HTR-8/SVneo (cell line): ENCODE measurements at places on chromosomes 3 and 15.

DNA sequence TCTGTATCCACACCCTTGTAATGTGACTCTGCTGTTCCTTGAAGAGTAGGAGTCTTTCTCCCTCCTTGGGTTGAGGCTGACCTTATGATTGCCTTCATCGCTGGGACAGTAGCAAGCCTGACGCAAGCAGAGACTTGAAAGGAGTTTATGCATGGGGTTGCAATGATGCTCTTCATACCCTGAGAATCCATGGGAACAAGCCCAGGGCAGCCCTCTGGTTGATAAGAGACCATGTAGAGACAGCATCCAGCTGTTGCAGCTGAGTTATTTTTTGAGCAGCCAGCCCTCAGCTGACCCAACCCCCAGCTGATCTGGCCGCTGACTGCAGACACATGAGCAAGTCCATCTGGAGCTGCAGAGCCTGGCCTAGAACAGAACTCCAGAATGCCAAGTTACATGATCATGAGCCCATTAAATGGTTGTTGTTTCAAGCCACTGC is 60.6 kb upstream of the ARNT2 start:
- DNase-seq: no peak

DNA sequence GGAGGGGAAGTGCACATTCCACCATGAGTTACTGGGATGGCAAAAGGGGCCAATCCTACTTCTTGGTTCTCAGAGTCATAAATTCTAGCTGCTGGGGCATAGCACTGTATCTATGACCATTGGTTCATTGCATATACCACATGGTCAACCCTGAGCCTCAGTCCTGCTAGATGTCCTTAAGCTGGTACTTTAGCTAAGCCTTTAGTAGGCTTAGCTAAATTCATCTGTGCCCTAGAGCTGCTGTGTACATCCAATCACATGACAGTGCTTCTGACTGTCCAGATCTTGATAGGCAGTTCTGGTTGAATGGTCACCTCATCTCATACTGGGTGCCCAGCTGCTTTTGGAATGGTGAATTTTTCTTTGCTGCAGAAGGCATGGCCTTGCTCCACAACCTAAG is 8.2 kb downstream of the NDUFB4 start:
- no peak for DNase-seq

- no peak for DNase-seq
These were observed 57.8 kb upstream of the SMAD6 start for GRCh38 chr15:66644000-66644787.

- DNase-seq: no peak
These were observed 47.2 kb downstream of the NCK1 start for GRCh38 chr3:136909187-136909586.

- DNase-seq: no peak
These were observed 154.9 kb downstream of the KLHL25 start for GRCh38 chr15:85639752-85640381.

- no peak for DNase-seq
These were observed 87.7 kb upstream of the NEO1 start for GRCh38 chr15:72964542-72964941.

DNA sequence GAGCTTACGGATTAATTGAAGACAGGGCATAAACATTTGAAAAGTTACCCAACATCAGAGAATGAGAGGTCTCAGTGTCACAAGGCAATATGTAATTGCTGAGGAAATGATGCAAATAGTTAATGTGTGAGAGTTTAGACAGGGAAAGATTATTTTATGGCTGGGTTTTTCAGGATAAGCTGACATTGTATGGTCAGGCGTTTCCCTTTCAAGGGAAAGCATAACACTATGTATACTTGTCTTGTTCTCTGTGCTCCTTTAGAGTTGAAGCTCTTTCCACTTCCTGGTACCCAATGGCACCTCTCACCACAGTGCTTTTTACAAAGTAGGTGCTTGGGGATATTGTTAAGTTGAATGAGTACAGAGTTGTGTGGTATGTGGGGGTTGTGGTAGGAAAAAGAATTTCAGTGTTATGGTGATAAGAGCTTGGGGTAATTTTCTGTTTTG is 19.9 kb downstream of the IQGAP1 start:
- no peak for DNase-seq

DNA sequence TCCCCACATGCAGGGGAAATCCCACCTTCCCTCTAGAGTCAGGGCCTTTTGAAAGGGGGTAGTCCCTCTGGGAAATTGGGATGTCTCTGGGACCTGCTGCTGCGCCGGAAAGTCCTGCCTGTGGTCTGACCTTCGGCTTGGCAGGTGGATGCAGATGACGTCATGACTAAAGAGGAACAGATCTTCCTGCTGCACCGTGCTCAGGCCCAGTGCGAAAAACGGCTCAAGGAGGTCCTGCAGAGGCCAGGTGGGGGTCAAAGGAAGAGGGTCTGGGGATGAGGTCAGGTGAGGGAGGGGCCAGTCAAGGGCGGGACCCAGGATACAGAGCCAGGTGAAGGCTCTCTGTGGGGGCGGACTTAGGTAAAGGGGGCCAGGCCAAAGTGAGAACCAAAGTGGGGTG is 16.2 kb downstream of the PTH1R start:
- DNase-seq: no peak

DNA sequence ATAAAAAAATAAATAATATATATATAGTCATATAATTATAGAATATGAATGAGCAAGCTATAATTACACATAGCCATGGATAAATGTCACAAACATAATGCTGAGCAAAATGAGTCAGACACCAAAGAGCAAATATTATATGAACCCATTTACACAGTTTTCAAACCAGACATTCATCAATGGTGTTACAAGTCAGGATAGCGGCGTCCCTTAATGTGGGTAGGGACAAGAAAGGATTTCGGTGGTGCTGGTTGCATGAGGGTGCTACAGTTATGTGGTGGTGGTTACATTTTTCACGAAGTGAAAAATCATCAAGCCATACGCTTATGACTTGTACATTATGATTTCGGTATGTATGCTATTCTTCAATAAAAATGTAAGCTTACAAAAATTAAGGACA is 100.5 kb downstream of the HMG20A start:
- no peak for DNase-seq

DNA sequence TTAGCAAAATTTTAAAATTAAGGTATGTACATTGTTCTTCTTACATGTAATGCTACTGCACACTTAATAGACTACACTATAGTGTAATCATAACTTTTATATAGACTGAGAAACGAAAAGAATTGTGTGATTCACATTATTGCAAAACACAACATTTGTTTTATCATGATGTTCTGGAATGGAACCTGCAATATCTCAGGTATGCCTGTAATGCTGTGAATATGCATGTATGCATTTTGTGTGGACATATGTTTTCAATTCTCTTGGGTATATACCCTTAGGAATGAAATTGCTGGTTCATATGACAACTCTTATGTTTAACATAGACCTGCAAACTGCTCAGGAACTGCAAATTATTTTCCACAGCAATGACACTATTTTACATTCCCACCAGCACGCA is 38.6 kb upstream of the TJP1 start:
- DNase-seq: no peak

- DNase-seq: no peak
These were observed 267.7 kb downstream of the ZBTB20 start for GRCh38 chr3:114879059-114880031.

GRCh38 chr3:16090024-16090423 is 84.5 kb upstream of the GALNT15 start:
- peak; percentile 52 for DNase-seq

GRCh38 chr3:192928016-192928415 is 10.4 kb upstream of the MB21D2 start:
- no peak for DNase-seq

GRCh38 chr3:173502983-173503568 is 105.5 kb downstream of the NLGN1 start:
- DNase-seq: no peak

- DNase-seq: peak; percentile 51
These were observed 61.9 kb downstream of the HMG20A start for GRCh38 chr15:77482570-77482969.

DNA sequence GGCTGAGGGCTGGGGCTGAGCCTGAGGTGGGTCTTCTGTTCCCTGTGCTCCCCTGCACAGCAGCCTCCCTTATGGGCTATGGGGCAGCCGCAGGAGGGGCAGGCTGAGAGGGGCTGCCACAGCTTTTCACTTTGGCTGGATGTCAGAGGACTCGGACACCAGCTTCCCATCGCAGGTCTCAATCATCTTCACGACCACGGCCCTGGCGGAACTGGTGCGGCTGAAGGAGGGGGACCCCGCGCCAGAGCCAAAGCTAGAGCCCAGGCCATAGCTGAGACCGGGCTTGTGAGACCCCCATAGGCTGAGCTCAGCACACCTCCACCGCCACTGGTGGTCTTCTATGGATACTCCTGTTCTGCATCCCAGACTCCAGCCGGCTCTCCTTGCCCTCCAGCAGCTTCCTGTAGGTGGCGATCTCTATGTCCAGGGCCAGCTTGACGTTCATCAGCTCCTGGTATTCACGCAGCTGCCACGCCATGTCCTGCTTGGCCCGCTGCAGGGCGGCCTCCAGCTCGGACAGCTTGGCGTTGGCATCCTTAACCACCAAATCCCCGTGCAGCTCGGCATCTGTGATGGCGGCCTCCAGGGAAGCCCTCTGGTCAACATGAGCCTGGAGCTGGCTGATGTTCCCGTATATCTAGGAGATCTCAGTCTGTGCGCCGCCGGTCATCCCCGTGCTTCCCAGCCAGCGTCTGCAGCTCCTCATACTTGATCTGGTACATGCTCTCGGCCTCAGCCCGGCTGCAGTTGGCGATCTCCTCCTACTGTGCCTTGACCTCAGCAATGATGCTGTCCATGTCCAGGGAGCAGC is 181.7 kb upstream of the SYNPR start:
- no peak for DNase-seq

DNA sequence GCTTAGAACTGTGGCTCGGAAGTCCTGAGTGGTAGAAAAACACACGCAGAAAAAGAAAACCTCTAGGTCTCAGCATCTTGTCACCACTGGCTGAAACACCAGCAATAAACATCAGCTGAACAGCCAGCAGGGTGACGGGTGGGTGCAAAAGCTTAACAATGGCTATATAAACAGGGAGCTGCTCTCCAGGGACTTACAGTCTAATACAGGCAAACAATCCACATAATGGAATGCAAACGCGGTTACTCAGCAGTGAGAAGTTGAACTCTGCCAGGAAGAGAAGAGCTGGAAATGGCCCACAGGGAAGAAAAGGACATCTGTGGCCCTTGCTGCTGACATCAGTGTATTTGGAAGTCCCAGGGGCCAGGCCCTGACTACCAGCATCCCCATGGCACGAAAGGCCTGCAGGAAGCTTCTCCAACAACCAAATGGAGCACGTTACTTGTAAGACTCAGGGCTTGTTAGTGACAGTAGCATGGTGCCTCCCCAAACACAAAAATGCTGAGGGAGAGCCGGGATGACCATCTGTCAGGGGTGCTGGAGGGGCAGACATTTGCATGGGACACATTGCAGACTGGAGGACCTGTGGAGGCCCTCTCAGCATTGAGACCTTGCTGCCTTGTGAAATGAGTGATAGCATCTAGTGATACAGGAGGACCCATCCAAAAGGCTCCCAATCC is 3.0 kb downstream of the HEG1 start:
- no peak for DNase-seq

DNA sequence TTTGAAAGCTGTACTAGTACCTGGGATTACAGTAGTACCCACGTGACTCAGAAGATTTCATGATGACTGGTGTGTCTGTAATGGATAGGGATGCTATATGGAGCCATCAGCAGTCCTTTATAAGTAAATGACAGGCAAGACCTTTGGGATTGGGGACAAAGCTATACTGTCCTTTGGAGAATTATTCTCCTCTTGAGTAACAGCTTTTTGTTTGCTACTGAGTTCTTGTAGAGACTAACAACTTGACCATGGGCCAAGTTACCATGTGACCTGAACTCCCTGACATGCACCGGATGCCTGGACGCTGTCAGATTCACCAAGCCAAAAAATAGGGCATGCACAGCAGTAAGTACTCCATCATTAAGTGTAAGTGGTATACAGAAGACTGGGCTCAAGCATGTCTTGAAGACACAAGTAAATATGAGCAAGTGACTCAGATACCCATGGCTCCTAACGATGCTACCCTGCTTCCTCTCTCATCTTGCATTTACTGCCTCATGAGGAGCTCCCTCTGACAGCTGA is 12.9 kb downstream of the SEC11A start:
- no peak for DNase-seq

DNA sequence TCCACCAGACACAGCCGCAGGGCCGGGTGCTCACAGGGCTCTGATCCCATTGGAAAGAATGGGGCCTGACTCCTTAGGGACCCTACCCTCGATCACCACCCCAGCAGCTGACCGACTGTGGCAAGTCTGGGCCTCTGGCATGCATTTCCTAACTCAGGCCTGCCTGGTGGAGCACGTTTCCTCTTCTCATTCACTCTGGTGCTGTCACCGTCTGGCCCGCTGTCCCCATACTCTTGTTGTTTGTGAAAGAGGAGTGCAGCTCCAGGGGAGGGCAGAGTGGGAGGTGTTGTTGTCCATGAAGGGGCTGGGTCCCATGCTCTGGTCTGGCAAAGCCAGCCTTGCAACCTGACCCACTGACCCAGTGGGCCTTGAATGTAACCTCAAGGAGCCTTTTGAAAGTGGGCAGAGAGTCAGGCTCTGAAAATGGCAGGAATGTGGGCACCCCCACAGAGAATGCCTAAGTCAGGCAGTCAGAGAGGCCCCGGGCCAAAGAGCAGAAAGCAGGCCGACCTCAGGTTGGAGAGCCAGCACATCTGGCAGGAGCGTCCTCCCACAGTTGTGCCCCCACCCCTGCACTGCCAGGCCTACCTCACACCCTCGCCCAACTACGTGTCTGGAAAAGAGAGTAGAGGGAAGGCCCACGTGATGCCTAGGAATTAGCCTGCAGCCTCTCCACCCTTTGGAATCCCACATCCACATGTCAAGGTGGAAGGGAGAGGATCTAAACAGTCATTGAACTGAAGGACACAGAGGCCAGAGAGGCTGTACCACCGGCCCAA is 10.9 kb downstream of the SEMA7A start:
- DNase-seq: peak; percentile 59

- no peak for DNase-seq
These were observed 82.5 kb downstream of the SOX2 start for GRCh38 chr3:181794011-181794790.

DNA sequence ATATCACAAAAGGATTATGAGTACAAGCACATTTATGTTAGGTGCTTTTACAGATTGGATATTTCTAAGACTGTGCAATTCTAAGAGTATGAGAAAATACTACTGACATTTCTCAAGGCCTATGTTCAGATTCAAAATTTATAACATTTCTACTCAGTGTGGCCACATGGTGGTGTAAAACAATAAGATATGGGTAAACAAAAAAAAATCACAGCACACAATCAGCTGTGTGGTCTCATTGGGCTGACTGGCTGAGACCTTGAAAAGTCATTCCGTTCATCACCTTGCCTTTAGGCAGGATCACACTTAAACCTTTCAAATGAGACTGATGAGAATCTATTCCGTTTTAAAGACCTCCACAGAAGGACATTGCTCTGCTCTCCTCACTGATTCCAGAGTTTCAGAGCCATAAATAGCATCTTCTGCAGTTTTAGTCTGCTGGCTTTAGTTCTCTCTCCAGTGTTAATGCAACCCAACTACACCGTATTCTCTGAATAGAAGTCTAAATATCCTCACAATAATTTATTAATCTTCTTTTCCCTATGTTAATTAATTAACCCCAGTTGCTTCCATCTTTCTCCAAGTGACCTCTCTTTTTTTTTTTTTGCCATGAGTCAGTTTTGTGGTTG is 158.2 kb downstream of the SPATA16 start:
- DNase-seq: no peak
